ENCODE measurements at places on chromosomes 4 and X. TPM values are rescaled to one million over a fixed set of nuclear protein-coding genes. Genes with fewer than 3 reads are reported as not detected.

The FSTL5 gene
- total RNA-seq: not detected

GRCh38 chrX:17633546-17633945, 103.7 kb upstream of the SCML1 start:
- DNase-seq: no peak

The QRFPR gene
- total RNA-seq: not detected

DNA sequence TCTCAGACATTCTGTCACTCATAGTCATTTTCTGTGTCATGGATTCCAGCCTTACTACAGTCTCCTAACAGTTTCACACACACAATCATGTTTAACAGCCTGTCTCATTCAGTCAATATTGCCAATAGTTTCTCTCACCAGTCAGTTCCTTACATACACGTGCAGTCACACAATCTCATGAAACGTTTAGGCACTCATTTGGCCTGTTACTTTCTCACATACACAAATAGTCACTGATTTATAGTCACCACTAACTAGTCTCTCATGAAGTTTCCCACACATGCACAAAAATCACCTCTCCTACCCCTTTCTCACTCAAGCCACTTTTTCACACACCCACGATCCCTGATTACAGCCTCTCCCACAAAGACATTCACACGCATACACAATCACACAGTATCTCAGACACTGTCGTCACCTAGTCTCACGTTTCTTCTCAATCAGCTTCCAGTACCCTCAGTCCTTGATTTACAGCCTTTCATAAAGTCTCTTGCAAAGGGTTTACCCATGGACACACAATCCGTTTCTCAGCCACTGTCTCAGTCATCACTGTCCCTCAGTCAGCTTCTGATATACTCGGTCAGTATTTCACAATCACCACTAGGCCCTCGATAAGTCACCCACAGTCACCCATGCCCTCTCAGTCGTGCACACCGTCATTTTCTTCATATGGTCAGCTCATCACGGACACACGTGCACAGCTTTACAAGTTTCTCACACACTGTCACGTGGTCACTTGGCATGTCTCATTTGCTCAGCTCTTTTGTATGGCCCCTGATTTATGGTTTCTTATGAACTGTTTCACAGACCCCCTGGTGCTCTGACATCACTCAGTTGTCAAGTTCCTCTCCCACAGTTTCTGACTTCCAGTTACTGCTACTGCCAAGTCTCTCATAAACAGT, 4.2 kb upstream of the CFP start:
- DNase-seq: no peak

GRCh38 chr4:10690185-10690907, 5.8 kb upstream of the CLNK start:
- DNase-seq: no peak

DNA sequence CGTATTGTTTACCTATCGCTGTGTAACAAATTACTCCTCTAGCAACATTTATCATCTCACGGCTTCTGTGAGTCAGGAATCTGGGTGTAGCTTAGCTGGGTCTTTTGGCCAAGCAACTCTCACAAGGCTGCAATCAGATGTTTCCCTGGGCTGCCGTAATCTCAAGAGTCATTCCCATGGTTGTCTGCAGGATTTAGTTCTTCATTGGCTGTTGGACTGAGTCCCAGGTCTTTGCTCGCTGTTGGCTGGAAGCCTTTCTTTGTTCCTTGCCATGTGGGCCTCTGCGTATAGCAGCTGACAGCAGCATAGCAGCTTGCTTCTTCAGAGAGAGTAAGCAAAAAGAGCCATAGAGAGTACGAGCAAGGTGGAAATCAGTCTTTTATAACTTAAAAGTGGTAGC, 16.8 kb downstream of the POLR2B start:
- DNase-seq: no peak

GRCh38 chr4:82429728-82430192, 502 bp downstream of the HNRNPDL start:
- no peak for DNase-seq

- no peak for DNase-seq
Measured at GRCh38 chr4:89397441-89397840, 89.8 kb upstream of the GPRIN3 start.

Data from kidney epithelial cell (primary cell).